Activated naive CD4-positive, alpha-beta T cell treated with Interleukin-2 at 50 U/mL for 16 hours (primary cell): ENCODE measurements at places on chromosomes 16 and 17.

GRCh38 chr17:66340720-66341119, 38.3 kb downstream of the PRKCA start:
- no peak for DNase-seq

- peak; percentile 42 for DNase-seq
These were observed 3.7 kb upstream of the CDK3 start for GRCh38 chr17:75996665-75997590.

DNA sequence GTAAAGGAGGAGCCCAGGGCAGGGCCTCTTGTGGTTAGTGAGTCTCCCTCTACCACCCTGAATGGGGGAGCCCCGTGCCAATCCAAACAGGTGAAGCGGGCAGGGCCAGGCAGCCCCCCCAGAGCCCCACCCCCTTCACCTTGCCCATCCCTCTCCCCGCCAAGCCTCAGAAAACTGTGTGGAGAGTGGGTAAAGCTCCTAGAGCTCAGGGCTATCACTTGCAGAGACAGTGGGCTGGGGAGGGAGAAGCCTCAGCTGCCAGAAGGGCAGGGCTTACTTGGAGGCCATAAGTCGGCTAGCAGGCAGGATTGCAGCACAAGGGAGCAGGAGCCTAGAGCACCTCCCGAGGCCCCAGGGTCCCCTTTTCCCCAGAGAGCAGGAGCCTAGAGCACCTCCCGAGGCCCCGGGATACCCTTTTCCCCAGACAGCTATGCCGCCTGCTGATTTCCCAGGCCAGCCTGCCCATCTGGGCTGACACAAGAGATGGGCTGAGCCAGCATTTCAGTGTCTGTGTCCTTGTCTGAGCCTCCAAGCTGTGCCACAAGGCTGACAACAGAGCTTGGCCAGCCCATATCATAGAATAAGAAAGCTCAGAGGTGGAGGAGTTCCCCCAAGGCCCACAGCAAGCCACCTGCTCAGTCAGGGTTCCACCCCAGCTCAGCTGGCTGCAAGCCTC, 6.7 kb upstream of the KRT14 start:
- DNase-seq: no peak

GRCh38 chr16:89848974-89849373, 20.7 kb downstream of the SPIRE2 start:
- DNase-seq: no peak

- DNase-seq: peak; percentile 41
These were observed 74.8 kb upstream of the GRIN2A start for GRCh38 chr16:10256784-10257641.

DNA sequence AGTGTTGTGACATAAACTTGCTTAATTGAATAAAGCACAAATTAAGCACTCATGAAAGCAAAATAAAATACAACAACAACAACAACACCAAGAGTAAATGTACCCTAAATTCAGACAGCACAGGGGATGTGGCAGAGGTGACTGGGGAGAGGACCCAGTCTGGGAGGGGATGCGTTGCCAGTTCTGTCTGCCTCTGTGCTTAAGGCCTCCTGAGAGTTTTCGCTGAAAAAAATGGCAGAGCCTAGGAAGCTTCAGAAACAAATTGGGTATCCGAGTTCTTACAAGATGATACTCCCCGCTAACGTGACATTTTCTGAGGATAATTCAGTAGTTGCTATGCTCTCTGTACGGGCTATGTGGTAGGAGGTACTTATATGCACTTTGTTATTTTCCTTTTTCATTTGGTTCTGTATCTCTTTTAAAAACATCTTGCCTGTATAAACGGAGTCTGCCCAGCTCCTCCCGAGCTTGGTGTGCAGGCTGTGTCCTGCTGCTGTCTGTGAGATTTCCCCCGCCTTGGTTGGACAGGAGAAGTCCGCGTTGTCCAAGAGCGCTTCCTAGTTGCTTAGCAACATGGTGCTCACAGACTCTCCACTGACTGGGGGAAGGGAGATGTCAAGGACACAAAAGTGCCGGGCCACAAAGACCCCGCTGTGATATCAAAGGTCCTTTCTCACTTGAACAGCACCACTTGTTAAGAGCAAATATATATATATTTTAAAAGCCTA, 134.2 kb upstream of the CPHXL start:
- DNase-seq: no peak

- DNase-seq: peak; percentile 29
These were observed 64.3 kb downstream of the CNGB1 start for GRCh38 chr16:57906382-57907316.

- DNase-seq: no peak
These were observed 192.6 kb upstream of the PSMD7 start for GRCh38 chr16:74104022-74104421.

DNA sequence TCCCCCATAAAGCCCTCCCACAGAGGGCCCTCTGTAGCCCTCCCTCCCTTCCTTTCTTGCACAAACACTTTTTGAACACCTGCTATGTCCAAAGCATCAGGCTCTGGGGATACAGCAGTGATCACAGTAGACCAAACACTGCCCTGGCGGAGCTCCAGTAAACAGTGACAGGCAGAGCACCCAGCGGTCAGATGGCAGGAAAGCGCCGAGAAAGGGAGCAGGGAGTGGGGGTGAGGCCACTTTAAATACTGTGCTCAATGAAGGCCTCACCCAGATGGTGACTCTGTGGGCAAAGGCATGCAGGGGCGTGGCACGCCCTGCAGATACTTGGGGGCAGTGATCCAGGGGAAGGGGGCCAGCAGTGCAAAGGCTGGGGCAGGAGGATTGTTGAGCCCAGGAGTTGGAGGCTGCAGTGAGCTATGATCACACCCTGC, 7.6 kb downstream of the PRR29 start:
- no peak for DNase-seq

DNA sequence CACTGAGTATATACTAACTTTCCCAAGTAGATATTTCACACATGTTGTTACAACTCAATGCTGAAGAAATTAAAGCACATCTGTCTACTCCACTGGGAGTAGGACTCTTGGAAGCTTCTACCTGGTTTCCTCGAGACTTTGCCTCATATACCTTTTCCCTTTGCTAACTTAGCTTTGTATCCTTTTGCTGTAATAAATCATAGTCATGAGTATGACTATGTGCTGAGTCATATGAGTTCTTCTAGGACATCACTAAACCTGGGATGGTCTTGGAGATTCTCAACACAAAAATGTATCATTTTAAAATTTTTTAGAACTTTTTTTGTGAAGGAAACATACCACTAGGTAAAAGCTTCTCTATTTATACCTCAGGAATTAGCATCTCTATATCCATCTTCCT, 39.8 kb downstream of the ABCA5 start:
- DNase-seq: no peak

DNA sequence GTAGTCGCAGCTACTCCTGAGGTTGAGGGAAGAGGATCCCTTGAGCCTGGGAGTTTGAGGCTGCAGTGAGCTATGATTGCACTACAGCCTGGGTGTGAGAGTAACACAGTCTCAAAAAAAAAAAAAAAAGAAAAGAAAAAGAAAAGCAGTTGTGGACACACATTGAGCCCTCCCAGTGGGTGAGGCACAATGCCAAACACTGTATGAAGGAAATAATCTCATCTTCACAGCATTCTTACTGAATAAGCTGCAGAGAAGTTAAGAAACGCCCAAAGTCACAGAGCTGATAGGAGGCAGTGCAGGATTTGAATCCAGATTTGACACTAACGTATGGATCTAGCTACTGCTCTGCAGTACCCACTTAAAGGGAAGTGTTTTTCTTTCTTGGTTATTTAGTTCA, 5.9 kb upstream of the LYZL6 start:
- DNase-seq: no peak

DNA sequence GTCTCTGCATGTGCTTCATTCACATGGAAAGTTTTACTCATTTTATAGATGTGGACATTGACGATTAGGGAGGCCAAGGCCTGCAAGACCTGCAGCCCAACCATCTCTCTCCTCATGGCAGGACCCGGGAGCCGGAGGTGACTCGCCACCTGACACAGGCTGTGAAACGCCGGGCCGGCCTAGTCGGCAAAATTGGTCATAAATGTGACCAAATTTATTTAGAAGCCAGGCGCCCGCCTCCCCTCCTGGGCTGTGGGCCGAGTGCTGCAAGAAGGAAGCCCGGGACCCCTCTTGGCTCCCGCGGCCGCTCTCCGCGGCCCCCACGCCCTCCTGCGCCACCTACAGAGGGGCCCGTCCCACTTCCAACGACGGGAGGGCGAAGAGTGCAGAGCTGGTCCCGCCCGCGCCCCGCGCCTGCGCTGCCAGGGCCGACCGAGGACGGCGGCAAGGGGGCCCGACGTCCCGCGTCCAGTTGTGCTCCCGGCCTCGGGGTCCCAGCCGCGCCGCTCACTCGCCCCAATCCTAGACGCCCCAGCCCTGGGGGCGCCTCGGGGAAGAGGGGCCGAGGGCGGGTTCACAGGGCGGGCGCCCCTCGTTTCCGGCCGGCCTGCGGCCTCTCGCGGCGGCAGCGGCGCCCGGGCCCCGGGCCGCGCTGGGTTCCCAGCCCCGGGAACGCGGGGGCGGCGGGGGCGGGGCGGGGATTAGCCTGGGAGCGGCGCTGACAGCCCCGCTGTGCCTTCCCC, 47.5 kb downstream of the WNT3 start:
- DNase-seq: peak; percentile 24

DNA sequence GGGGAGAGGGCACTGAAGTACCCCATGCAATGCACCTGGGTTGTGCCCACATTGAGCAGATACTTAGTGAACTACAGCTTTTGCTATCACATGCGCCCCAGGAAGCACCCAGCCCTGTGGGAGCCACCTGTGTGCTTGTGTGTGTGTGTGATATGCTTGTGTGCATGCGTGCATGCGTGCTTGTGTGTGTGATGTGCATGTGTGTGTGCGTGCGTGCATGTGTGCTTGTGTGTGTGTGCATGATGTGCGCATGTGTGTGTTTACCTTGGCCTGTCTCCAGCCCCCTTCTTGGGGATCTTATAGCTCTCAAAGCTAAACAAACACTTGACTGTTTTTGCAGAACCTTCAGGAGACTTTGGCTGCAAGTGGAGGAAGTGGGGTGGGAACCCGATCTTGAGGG, 841 bp downstream of the C16orf89 start:
- DNase-seq: no peak

DNA sequence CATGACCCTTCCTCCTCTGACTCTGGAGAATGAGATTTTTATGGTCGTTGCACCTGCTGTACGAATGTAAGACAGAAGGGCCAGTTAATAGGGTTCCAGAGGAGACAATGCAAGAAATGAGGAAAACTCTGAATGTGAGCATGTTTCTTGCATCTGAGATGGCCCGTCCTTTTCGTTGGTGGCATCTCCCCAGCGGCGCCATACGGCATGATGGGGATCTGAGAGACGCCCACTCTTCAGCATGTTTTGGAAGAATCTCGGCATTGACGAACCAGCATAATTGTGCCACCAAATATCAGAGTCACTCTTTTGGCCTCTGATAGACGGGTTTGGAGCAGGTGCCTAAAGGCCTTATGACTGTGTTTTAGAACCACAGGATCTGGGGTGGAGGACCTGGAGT, 126.5 kb upstream of the RCVRN start:
- DNase-seq: no peak
